Posterior vena cava (tissue), 2 donors: ENCODE measurements at places on chromosomes 6 and 20. TPM values are rescaled to one million over a fixed set of nuclear protein-coding genes. Genes with fewer than 3 reads are reported as not detected.
A peak's percentile ranks its signal among the peaks of the same experiment; 100 is the strongest.

The AIF1 gene
- total RNA-seq: 18.1 TPM

The ROMO1 gene
- 126 TPM for total RNA-seq

The SLC35F1 gene
- 1.2 TPM for total RNA-seq

The ITPR3 gene
- total RNA-seq: 15.6 TPM

The LGSN gene
- not detected for total RNA-seq

DNA sequence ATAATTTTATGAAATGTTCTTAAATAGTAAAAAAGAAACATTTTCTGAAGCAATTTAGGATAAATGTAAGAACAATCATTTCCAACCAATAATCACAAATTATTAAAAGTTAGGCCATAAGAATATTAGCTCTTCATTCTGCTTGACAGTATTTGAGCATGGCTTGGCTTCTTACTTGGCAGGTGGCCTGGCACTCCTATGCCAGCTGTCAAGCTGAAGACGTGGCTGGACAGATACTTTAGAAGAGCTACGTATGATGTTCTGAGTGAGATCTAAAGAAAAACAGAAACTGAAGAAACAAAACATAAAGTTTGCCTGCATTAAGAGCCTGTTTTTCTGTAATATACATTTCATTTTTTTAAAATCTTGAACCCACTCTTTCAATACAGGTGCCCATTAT, 438.9 kb downstream of the GRIK2 start:
- no peak for DNase-seq

DNA sequence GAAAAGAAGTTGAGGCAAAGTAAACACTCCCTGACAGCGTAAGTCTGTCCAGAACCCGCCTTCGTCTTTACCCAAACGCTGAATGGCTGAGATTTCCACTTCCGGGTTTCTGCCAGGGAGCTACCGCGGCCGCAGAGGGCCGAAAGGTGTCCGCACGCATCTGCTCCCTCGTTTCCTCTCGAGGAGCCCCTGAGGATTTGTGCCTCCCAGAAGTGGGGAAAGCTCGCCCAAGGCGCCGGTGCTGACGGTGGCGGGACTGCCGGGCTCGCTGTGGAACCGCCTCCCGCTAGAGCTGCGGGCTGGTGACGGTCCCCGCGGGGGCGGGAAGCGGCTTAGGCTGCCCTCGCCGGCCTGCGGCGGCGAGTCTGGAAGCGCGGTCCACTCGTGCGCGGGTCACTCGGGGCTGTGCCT, 1760.2 kb upstream of the DEFB115 start:
- DNase-seq: peak; percentile 77

- DNase-seq: no peak
Observed at GRCh38 chr6:125259354-125259736, 42.4 kb downstream of the HDDC2 start.

DNA sequence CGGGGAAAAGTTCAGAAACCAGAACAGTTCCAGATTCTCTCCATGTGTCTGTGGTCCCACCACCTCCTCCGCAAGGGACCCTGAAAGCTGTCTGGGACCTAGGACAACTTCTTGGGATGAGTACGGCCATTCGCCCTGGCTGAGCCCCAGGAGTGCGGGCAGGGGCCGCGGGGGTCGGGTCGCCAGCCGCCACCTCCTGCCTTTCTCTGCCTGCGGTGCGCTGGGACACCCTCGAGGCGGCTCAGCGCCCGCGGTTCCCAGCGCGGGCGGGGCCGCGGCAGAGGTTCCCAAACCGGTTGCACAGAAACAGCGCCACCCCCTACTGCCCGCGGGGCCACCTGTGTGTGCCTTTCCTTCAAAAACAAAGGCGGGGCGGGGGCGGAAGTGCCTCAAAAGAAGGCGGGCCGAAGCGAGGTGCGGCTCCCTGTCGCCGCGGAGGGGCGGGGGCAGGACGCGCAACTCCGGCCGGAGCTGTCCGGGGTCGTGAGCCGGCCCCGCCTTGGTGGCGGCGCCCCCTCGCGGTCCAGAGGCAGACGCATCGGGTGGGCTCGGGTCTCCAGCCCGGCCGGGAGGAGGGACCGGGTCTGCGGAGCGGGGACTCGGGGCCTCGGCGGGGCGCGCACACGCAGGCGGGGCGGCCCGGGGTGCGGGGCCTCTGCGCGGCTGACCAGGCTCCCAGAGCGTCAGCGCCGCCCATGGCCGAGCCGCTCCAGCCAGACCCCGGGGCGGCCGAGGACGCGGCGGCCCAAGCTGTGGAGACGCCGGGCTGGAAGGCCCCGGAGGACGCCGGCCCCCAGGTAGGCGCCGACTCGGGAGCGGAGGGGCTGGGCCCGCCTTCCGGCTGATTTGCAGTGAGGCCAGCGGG, at the start of gene HEBP2:
TSS of gene HEBP2 (plus strand) at position 423 of the 865 bp plus-strand sequence. CDS start at position 696, 273 bp downstream.
- peak; percentile 97 for DNase-seq

- DNase-seq: no peak
Observed at GRCh38 chr6:25340431-25341202, 61.4 kb downstream of the CARMIL1 start.

DNA sequence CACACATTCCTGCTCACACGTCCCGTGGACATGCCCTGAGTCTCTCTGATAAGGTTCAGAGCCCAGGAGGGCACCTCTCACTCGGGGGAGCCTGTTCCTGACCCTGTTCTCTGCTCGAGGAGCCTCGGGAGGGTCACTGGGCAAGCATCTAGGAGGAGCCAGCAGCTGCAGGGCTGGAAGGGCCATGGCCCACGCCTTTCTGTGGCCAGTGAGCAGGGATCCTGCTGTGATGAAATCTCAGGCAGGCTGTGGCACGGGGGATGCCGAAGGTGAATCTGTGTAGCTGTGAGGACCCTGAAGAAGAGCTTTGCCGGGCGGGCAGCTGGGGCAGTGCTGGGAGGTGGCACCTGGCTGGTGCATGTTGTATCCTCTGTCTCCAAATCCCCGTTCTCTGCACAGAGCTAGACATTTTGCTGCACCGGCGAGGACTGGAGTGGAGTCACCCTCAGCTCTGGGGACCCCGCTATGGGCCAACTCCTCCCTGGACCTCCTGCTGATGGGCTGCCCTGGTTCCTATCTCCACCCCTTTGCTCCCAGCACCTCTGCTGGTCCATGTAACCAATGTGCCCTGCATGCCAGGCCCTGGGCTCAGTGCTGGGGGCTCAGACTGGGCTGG, 7.1 kb upstream of the NPBWR2 start:
- peak; percentile 67 for DNase-seq

- no peak for DNase-seq
Observed at GRCh38 chr6:18506382-18507017, 119.3 kb downstream of the RNF144B start.

- no peak for DNase-seq
Observed at GRCh38 chr20:1001116-1001515, 995 bp downstream of the RSPO4 start.

- DNase-seq: no peak
Observed at GRCh38 chr6:69948479-69949114, 82.2 kb downstream of the COL19A1 start.

- peak; percentile 44 for DNase-seq
Observed at GRCh38 chr20:58023346-58023745, 205.1 kb downstream of the ANKRD60 start.

DNA sequence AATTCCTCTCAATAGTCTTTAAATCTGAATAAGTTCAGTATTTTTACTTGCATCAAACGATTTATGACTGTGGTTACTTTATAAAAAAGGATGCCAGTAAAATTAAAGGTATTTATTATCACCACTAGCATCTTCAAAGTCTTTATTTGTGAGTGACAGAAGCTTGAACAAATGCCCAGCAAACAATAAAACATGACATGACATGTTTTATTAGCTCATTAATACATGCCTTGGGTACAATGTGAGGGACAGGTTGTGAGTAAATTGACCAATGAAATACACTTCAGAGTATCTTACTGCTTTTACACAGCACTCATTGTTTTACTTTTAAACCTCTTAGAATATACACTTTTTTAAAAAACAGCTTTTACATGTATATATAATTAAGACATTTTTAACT, 113.4 kb upstream of the BEND3 start:
- DNase-seq: no peak

- DNase-seq: no peak
Observed at GRCh38 chr20:17688965-17689364, 6.9 kb upstream of the RRBP1 start.

DNA sequence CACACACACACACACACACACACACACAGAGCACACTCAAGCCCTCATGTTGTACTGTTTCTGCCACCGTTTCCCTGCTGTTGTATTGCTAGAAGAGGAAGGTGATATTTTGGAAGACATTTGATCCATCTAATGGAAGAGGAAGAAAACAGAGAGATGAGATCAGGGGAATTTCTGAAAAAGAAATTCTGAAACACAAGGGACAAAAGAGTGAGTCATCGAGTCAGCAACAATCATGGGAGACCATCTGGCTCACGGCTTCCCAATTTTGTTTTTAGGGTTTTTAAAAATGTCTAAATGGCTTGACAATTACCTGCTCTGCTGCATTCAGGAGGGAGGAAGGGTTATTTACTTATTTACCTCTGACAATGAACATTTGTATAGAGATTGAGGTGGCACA, 22.0 kb downstream of the SOX4 start:
- DNase-seq: no peak

DNA sequence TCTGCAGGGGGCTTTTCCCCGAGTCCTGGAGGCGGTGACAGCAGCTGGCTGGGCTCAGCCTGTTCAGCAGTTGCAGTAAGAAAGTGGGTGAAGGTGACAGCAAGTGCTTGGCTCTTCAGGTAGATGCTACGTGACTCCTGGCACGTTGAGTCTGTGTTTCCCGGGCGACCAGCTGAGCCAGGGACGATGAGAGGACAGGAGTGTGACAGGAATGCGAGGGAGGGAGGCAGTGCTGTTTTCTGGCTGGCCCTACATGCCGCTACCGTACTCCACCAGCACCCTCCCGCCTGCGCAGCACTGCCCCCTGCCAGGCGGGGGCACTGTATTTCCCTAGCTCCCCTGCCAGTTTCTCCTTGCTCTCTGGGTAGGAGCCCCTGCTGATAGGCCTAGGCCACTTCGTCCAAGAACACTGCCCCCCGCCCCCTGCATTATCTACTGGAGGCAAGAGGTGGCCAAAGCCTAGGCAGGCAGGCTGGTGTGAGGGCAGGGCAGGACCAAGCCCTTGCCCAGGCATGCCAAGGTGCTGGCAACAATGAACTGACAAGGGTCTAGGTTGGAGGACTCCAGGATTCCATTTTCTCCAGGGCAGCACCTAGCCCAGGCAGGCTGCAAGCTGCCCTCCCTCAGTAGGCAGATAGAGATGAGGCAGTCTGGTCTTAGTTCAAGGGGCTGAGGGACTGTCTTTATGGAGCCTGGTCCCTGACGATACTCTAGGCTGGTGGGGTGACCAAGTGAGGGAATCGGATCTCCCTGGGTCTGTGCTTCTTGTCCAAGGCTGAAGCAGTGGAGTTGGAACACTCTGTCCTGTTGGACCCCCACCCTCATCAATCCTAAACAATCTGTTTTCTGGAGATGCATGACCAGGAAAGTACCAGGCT, 19.2 kb downstream of the MRPS18A start:
- peak; percentile 82 for DNase-seq

- DNase-seq: no peak
Observed at GRCh38 chr20:1632178-1632577, 12.4 kb upstream of the SIRPB1 start.

DNA sequence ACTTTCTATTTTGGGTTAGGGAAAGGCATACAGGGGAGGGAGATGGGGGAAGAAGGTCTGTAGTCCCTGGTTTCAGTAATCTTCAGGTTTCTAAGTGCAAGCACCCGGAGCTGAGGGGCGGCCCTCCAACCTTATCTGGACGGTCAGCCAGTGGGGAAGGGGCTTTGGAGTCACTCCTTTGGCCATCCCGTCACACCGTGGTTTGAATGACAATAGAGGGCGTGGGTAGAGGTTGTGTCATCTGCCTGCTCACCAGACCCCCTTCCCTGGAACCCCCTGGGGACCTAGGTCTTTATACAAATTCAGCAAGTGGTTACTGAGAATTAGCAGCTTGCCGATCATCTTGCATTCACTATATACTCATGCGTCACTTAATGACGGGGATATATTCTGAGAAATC, 29.1 kb downstream of the STK35 start:
- no peak for DNase-seq

- DNase-seq: no peak
Observed at GRCh38 chr6:144468709-144469108, 183.6 kb downstream of the UTRN start.
